SK-N-MC (cell line): ENCODE measurements at places on chromosomes 3 and 15.

GRCh38 chr15:70853318-70853972 is 512 bp downstream of the LARP6 start:
- no peak for DNase-seq

DNA sequence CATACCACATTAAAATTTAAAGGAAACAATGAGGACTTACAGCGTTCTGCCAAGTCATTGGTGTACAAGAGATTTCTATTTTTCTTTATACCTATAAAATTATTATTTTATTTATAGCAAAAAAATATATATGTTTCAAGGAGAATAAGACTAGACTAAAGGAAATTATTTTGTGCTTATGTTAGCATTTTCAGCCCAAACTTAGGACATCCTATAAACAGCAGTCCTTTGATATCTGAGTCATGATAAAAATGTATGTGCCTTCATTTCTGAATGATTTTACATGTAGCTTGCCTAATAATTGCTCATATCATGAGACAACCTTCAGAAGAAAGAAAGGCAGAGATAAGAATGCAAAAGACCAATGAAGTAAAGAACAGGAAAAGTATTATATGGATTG is 16.7 kb upstream of the CPA3 start:
- no peak for DNase-seq

DNA sequence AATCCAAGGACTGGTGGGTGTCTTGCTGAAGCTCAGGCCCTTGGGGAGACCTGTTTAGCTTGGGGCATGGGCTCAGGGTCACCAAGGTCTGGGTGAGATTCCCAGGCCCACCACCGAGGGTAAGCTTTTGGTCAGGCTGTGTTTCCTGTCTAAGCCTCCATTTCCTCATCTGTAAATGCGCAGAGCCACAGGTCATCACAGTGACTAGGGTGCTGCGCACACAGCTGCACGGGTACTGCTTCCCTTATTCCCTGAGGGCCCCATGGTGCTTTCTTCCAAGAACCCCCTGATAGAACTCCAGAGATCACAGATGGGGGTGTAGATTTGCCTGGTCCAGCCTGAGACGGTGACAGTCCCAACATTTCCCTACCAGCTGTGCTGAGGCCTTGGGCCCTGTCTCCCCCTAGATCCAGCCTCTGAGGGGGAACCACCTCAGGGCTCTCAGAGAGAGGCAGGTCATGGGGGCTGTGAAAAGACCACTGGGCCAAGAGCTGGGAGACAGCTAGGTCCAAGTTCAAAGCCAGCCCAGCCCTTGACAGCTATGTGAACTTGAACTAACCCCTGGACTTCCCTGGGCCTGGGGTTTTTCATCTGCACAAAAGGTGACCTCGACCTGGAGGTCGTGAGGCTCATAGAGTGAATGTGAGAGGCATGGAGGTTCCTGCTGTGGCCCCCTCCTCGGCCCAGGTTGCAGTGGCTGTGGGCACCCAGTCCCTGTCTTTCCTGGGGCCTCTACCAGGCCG is 60.7 kb downstream of the SEMA3G start:
- DNase-seq = no peak

GRCh38 chr3:143486611-143487010 is 361.7 kb downstream of the SLC9A9 start:
- no peak for DNase-seq

GRCh38 chr3:59424268-59425010 is 374.6 kb upstream of the CFAP20DC start:
- DNase-seq = no peak

GRCh38 chr3:69182588-69183316 is 60.4 kb upstream of the LMOD3 start:
- DNase-seq = no peak

- DNase-seq = no peak
These were observed 57.2 kb upstream of the FBN1 start for GRCh38 chr15:48702569-48703236.

GRCh38 chr3:56061279-56061626 is 407.0 kb downstream of the ERC2 start:
- DNase-seq = no peak

GRCh38 chr15:55977231-55977630 is 16.2 kb downstream of the NEDD4 start:
- DNase-seq = no peak
